ENCODE measurements at places on chromosomes 2 and 18.

- no peak for DNase-seq
These were observed 55.0 kb downstream of the MAPK4 start for GRCh38 chr18:50614838-50615237.

DNA sequence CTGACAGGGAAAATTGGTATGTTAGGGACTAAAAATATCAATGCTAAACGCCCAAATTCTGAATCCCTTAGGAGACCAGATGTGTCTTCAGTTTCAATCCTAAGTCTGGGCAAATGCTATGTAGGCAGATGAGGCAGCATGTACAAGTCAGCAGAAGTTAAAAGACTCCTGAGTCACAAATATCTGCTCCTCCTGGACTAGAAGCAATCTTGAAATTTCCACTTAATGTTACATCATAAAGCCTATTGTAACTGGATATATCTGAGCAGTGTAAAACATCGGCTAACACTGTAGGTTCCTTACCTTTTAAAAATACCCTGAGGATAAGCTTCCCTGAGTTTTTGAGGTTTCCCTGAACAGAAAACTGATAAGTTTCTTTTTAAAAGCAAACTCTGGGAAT is 1087.6 kb upstream of the PIK3C3 start:
- DNase-seq = no peak

DNA sequence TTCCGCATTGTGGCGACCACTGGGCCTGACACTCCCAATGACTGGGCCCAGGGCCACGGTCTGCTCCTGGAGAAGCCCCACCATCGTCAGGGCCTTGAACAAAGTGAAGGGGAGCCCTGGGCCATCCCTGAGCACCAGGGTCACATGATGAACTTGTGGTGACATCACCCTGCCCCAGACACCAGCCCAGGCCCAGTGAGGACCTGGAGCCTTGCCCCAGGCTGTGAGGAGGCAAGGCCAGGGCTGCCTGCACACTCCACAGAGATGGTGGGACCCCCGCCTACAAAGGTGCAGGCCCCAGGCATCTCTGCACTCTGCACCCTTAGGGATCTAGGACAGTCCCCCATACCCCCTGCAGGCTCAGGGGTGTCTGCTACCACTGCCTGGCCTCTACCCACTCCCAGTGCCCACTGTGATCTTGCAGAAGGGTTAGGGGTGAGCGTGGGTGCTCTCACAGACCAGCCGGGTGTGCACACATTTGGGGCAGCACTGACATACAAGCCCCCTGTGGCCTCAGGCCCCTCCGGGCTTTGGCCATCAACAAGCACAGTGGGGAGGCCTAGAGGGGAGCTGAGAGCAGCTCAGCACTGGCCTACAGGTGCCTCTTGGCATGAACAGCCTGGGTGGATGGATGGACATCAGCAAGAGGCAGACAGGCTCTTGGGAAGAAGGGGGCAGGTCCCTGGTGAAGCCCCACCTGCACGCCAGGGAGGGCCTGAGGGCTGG is 624.0 kb upstream of the LRRTM4 start:
- DNase-seq = no peak

GRCh38 chr18:3721771-3722648 is 272.0 kb downstream of the TGIF1 start:
- DNase-seq = no peak

DNA sequence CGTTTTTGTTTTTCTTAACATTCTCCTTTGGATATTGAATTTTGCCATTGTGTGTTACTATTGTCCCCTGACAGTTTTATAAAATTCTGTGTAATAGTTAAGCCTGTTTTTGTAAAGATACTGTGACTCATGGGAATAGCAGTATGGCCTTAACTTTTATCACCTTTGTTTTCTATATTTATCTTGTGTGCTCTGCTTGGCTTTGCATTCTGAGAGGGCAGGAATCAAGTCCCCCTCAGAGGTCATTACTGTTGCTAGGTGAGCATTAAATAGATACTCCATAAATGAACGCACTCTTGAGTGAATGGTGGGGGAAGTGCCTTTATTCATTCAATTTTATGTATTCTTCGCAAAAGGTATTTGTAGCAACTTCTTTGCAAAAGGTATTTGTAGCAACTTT is 160.0 kb downstream of the PHLPP1 start:
- DNase-seq = no peak

- no peak for DNase-seq
These were observed 90.3 kb upstream of the RTN4 start for GRCh38 chr2:55140316-55141219.

All from activated CD4-positive, alpha-beta T cell treated with anti-CD3 and anti-CD28 coated beads, Interleukin-2, amount 50 U/mL, for 16 hours (primary cell).